ENCODE measurements at places on chromosomes 12 and 14.

DNA sequence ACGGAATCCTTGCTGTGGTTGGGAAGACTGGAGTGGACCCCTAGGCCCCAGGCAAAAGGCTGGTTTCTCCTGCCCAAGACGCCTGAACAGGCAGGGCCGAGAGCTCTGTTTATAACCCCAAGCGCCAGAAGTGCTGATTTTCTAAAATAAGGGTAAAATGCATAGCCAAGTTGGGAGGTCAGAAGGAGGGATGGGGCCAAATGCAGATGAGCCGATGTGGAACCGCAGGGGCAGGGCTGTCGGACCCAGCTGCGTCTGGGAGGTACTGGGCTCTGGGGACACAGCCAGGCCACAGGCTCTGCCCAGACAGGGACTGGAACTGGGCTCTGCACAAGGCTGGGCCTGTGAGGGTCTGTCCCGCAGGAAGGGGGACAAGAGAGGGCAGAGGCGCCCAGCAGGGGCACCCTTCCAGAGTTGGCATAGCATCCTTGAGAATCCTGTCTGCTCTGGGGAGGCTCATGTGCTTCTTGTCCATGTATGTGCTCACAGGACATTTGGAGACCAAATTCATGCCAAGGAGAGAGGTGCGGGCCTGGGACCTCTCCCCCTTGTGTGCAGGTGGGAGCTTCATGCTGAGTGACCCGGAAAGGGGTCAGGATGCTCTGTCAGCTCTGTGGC, 49.1 kb downstream of the JAG2 start:
- no peak for DNase-seq

DNA sequence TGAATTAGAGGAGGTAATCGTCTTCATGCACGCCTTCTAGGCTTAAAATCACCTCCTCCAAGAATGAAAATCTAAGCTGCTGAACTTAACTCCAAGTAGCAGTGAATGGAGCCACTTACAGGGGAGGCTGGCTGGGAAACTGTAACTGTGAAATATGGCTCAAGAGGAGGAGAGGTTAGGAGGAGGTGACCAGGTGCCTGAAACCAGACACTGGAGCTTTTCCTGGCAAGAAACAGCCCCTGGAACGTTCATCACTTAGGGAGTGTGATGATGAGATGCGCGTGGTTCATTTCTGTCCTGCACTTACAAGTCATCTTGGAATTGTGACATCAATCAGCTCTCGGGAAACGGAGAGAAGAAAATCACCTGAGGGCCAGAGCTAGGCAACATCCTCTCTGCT, 62.3 kb upstream of the TMEM132C start:
- DNase-seq = no peak

GRCh38 chr12:76998908-76999556, 66.3 kb downstream of the E2F7 start:
- no peak for DNase-seq

DNA sequence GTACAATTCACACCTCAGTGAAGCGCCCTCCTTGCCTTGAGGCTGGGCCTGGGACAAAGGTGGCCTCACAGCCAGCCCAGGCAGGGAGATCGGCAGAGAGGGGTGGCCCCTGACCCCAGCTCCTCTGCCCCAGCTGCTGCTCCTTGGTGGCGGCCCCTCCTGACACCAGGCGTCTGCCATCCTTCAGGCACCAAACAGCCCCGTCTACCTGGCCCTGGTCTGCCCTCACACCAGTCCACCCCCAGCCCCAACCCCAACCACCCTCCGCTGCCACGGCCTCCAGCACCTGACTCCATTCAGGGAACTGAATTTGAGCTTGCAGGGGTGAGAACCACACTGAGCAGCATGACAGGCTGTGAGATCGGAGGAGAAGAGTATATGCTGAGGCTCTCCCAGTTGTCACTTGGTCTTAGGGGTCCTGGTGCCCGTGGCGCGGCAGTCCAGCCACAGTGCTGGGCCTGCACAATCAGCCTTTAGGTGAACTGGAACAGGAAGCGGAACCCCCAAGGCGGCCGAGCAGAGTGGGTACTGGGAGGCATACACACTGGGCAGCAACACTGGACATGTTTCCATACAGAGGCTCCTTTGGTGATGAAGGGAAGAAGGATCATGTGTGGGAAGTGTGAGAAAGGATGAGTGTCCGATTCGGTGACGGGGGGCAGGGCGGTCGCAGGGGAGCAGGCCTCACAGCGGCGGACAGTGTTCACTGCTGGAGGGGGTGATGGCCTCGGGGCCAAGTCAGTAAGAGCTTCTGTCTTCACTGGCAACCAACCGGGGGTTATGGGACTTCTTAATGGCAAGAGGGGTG, 18.7 kb downstream of the ZFYVE21 start:
- no peak for DNase-seq

- no peak for DNase-seq
These were observed 33.4 kb upstream of the BHLHE41 start for GRCh38 chr12:26158078-26158764.
